ENCODE measurements at places on chromosomes 4 and X.

DNA sequence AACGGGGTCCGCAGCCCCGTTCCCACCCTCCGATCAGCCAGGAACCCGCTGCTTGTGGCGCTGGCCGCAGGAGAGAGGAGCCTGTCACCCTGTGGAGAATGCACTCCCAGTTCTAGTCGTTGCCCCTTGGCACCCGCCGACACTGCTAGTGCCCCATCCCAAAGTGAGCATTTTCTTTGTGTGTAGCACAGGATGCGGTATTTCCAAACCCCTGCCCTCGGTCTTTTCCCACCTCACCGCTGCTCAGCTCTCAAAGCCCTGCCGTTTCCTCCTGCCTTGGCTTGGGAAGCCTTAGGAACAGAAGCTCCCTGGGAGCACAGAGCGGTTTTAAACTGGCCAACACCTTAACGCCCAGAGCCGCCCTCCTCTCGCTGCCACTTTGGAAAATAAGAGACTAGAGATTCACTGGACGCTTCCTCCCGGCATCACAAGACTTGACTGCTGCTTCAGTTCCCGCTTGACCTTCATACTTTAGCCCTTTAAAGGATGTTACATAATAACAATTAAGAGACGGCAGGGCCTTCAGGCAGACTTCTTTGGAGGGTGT lies 772 bp downstream of the CYP4V2 start:
- peak; percentile 17 for DNase-seq

DNA sequence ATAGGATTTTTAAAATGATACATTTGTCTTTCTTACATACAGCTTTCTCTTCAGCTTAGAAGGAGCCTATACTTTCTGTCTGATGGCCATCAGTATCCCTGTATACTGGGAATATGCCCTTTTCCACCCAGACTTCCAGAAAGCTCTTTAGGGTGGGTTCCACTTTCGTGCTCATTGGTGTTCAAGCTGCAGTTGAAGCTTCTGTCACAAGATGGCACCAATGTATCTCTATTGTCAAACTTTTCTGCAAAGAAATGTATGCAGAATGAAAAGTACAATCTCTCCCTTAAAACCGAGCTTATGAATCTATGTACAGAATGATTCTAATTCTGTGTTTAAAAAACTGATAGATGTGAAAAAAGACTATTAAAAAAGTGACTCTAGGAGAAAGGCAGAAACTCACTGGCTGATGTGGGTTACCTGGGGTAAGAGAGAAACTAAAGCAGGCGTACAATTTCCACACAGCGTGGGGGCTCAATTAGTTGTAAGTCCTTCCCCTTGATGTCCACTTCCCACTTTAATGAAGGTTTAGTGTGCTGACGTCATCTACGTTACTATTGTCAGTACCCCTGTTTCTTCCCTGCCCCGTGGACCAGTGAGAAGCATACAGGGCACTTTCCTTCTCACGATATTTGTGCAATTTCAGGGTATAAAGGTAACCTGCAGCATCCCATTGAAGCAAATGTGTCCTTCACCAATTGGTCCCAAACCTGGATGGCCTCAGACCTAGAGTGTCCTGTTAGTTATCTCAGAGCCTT lies 57.3 kb upstream of the TCEAL2 start:
- peak; percentile 11 for DNase-seq

GRCh38 chr4:154485127-154485773 lies 6.3 kb downstream of the DCHS2 start:
- DNase-seq: no peak

- no peak for DNase-seq
These were observed 40.5 kb downstream of the PAGE2 start for GRCh38 chrX:55129361-55129760.

- DNase-seq: no peak
These were observed 123.6 kb upstream of the NR3C2 start for GRCh38 chr4:148565801-148566200.

GRCh38 chr4:15343000-15343399 lies 84.8 kb upstream of the C1QTNF7 start:
- DNase-seq: no peak

GRCh38 chr4:15021311-15021710 lies 19.0 kb downstream of the CPEB2 start:
- DNase-seq: no peak

Data from Calu3 (cell line).